KG1 (cell line): ENCODE measurements at places on chromosomes 5 and 9.

- DNase-seq = no peak
Observed at GRCh38 chr5:33257807-33258429, 182.8 kb upstream of the TARS1 start.

DNA sequence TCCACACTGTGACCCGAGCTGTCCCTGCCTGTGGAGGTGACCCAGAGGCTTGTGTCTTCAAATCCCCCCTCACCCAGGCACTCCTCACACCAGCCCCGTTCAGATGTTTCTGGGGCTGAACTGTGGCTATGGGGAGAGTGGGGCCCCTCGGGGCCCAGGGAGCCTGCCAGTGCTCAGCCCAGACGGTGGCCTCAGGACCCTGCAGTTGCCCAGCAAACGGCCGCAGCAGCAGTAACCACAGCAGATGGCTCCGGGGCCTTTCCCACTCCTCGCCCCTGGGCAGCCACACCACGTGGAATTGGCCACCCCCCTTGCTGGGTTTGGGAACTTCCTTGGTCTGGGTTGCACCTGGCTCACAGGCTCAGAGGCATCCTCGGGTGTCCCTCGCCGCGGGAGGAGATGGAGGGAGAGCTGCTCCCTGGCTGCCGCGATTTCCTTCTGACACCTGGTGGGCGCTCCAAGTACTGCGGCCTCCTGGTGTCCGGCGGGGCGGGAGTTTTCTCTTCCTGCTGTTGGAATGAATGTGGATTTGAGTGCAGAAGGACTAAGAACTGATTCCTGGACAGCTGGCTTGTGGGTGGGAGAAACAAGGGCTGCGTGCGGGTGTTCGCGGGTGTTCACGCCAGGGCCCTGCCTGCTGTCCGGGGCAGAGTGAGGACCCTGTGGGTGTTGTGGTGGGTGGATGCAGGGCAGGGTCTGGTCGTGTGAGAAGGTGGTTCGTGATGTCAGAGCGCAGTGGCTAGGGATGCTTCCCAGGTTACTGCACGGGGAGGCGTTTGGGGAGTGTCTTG, 97.5 kb downstream of the COL5A1 start:
- DNase-seq = no peak

DNA sequence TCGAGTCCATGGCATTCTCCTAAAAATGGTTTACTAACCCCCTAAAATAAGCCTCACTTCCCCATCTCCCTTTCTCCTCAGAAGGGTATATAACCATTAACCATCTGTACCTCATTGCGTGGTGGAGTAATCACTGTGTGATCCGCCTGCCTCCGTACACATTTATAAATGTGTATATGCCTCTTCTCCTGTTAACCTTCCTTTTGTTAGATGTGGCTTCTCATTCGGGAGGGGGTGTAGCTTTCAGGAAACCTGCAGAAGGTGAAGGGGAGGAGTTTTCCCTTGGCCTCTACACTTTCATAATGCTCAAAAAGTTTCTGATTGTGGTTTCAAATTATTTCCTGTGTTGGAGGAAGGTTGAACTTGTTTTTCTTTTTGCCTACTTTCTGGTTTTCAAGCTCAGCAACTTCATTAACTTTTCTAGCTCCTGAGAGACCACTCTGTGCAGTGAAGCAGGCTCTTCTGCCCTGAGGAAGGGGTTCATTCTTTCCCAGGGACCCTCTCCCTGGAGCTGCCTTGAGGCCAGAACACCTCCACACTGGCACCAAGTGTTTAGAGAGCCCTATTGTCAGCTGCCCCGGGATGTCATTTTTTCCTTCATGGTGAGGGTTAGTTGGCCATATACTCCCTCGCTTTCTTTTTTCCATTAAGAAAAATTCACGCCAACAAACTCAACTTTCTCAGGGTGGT, 46.9 kb downstream of the RASGRF2 start:
- no peak for DNase-seq

DNA sequence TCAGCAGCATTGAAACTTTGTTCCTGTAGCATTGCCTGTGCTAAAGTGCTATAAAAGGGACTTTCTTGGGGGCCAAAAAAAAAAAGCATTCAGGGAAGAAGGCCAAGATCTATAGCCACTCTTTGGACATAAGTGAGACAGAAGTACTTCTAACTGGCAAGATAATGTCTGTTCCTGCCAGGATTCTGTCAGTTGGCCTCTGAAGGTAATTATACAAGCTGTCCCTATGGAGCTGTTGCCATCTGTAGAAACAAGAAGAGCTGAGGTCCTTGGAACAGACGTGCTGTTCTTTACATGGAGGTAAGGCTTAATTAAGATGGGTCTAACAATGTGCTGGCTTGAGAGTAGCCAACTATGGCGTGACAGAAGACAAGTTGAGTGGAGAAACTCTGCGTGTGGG, 9.7 kb downstream of the KIF20A start:
- DNase-seq = no peak
